ENCODE measurements at places on chromosomes 2 and 18.
A peak's percentile ranks its signal among the peaks of the same experiment; 100 is the strongest.

- peak; percentile 27 for DNase-seq
These were observed 23.6 kb downstream of the ANKRD44 start for GRCh38 chr2:197286805-197287595.

GRCh38 chr2:17798338-17798737 lies 17.9 kb upstream of the MSGN1 start:
- DNase-seq: no peak

- DNase-seq: peak; percentile 51
These were observed 97.2 kb downstream of the PIK3C3 start for GRCh38 chr18:42052122-42052708.

GRCh38 chr2:157720504-157720903 lies 91.8 kb upstream of the ACVR1C start:
- no peak for DNase-seq

DNA sequence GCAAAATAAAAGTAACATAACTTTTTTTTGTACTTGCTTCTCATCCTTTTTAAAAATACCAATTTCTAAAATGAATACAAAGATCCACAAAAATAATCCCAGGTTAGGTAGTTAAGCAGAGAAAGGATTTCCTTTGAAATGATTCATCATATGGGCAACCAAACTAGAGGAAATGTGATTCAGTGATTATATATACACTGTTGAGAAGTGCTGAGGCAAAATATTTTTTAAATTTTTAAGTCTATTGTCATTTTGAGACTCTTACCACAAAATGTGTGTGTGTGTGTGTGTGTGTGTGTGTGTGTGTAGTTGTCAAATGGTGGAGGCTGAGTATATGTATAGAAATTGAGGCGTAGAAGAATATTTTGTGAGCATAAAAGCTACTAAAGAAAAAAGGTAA lies 1075.3 kb downstream of the LRP1B start:
- no peak for DNase-seq

- no peak for DNase-seq
These were observed 21.6 kb downstream of the GPD2 start for GRCh38 chr2:156457523-156458517.

DNA sequence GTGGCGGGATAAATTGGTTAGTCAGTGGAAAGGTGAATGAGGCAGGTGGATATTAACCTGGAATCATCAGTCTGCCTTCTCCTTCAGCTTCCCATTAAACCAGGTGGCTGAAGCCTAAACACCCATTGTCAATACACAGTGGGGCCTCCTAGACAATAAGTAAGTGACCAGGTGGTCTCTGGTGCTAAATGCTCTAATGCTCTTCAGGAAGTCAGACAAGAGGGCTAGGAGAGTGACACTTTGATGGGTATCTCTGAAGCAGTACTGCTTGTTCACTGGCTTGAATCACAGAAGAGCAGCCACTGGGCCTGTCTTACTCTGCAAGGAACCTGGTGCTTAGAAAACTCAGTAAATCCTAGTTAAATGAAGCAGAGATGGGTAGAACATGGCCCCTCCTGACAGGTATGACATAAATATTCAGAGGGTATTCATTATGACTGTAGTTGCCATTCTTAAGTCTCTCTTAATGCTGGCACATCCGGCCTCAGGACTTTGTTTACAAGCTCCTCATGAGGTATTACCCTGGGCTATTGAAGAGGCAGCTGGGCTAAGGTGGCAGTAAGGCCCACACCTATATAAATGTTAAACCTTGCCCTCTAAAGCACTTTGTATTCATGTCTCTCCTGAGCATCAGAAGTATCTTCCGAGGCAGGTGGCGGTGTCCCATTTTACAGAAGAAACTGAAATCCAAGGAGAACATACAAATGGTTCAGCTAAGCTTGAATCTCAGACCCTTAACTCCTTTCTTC lies 104.9 kb downstream of the NCK2 start:
- DNase-seq: no peak

DNA sequence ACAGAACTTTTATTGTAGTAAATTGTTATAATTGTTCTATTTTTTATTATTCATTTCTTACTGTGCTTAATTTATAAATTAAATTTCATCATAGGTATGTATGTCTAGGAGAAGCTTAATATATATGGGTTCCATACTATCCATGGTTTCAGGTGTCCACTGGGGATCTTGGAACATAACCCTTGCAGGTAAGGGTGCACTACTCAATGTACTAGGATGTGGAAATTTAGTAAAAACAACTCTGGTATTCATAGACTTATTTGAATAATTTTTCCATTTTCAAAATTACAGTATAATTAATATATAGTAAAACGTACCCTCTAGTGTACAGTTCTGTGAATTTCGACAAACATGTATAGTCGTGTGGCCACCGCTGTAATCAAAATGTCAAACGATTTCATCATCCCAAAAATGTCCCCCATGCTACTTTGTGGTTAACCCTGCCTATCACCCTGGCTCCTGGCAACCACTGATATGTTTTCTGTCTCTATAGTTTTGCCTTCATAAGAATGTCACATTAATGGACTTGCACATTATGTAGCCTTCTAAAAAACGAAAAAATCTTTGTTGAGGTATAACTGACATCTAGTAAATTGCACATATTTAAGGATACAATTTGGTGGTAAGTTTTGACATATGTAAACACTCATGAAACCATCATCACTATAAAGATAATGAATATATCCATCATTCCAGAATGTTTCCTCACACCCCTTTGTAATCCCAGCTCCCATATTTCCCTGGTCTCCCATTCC lies 45.7 kb downstream of the ARL5A start:
- DNase-seq: no peak

DNA sequence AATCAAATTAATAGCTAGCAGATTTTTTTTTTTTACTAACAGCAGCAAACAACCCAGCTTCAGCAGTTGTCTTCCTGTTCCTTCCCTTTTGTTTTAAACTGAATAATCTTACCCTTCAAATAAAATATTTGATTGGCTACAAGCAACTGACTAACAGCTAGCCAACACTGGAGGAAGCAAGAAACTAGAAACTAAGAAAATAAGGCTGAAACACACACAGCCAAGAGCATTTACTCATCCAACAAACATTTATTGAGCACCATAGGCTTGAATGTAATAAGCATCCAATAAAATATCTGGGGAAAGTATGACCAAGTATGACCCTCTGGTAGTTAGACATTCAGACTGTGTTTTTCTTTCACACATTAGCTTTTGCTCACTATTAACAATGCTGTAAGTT lies 189.2 kb downstream of the CD226 start:
- no peak for DNase-seq

DNA sequence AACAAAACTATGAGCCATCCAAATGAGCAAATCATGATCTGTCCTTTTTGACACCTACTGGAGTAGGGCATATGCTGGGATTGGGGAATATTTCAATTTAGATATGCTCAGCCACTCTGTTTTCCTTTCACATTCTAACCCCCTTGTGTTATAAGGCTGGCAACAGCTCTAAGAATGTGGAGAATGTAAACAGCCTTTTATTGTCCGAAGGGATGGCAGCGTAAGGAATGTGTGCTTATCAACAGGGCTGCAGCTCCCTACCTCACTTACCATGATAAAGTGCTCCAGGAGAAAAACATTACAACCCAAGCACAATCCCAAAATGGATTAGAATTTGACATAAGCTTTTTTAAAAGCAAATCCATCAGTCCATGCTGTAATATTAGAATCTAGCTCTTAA lies 2.2 kb downstream of the NXPH2 start:
- peak; percentile 47 for DNase-seq

- DNase-seq: no peak
These were observed 46.8 kb upstream of the WIPF1 start for GRCh38 chr2:174644406-174644805.

GRCh38 chr2:42442774-42443173 lies 51.0 kb downstream of the KCNG3 start:
- no peak for DNase-seq

DNA sequence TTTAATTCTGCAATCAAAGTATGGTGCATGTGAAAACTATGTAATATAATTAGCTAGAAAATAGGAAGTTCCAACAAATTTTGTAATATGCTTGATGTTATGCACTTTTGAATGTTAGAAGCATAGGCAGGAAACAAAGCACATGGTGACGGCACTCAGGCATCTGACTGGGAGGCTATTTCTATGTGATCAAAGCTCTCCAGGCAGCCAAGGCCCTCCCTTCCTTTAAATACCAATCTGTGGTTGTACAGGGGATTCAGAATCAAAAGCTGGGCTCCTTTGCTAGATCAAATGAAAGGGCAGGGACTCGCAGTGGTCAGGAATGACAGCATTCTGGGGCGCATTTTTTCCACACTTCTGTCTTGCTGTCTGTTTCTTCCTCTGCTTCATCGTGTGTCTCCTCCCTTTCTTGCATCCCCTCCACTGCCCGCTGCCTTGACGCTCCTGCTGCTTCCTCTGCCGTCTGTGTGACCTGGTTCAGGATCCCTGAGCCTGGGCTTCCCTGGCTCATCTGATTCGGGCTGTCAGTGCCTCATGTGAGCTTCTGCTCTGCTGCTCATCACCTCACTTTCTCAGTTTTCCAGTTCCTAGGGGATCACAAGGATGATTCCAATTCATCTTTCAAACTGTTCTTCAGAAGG lies 30.9 kb downstream of the TMEM182 start:
- peak; percentile 25 for DNase-seq

- no peak for DNase-seq
These were observed 441.9 kb downstream of the RND3 start for GRCh38 chr2:150045601-150046000.

DNA sequence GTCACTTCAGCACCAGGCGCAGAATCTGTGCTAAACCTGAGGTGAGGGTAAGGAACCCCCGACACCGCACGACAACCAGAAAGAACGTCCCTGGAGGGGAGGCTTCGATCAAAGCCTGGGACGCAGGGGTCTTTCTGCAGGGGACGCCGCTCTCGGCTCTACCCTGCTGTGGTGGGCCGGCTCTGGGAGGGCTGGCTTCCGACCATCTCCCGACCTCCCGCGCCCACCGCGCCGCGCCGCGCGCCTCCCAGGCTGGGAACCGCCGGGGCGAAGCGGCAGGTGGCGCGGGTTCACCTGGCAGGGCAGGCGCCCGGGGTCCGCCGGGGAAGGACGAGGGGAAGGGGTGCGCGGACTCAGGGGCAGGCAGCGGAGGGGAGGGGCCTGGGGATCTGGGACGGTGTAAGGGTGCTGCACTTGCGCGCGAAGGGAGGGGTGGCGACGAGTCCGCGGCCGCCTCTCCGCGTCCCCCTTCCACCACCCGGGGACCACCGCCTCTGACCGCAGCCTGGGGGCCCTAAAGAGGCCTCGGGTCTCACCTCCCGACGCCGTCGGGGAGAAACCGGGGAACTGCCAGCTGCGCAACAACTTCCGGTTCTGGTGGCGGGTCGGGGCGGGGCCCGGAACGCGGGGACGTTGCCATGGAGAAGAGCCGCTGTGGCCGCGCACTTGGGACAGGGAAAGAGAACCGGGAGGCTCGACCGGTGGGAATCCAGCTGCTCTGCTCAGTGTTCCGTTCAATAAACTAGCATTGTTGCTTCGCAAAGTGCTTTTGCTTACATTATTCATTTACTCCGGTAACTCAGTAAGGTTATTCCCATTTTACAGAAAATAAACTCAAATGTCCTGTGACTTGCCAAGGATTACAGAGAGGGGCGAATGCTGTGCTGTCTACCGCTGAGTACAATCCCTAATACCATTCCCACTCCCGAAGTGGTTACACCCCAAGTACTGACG lies at the start of gene ZNF396:
Gene ZNF396, minus strand, starts transcription at position 596 of the 954 bp plus-strand sequence. CDS start 3,045 bp downstream, outside the sequence.
- DNase-seq: peak; percentile 40

DNA sequence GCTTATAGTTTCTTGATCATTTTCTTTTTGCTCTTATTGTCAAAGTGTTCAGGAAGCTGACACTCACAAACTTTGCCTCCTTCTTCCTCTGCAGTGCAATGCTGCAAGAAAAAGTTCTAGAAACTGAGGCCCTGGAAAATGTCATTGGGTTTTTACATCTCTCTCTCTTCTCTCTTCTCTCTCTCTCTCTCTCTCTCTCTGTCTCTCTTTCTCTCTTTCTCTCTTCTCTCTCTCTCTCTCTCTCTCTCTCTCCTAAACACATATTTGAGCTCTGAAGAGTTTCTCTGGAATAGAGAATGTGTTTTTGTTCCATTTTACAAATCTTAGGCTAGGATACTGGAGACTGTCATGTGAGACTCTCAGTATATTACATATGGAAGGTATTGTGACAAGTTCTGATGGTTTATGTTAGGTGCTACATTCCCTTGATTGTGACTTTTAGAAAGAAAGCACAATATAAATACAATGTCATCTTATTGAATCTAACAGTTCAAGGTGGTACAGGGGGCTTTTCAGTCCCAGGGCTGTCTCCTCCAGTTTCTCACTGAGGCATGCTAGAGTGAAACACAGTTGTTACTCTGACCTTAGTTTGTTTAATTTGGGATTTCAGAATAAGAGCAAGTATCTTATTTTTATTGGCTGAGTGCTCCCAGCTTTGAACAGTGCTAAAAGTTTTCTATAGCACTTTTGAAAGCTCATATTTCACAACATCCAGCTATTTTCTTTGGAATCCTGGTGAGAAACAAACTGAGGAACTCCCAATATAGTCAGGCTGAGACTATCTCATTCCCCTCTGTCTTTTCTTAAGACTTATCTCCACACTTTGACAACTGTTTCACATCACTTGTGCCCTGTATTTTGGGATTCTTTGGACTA lies 41.4 kb upstream of the EHBP1 start:
- DNase-seq: no peak

- no peak for DNase-seq
These were observed 166.7 kb upstream of the DTNA start for GRCh38 chr18:34543356-34543755.
